ENCODE measurements at places on chromosomes 16 and 17.

GRCh38 chr16:16008666-16009065, 59.2 kb downstream of the ABCC1 start:
- no peak for DNase-seq

- no peak for DNase-seq
Measured at GRCh38 chr17:16464303-16465051, 27.5 kb downstream of the LRRC75A start.

- DNase-seq: no peak
Measured at GRCh38 chr16:5891296-5891695, 793.7 kb upstream of the EEF2KMT start.

GRCh38 chr17:36611345-36612072, 10.1 kb downstream of the MRM1 start:
- no peak for DNase-seq

DNA sequence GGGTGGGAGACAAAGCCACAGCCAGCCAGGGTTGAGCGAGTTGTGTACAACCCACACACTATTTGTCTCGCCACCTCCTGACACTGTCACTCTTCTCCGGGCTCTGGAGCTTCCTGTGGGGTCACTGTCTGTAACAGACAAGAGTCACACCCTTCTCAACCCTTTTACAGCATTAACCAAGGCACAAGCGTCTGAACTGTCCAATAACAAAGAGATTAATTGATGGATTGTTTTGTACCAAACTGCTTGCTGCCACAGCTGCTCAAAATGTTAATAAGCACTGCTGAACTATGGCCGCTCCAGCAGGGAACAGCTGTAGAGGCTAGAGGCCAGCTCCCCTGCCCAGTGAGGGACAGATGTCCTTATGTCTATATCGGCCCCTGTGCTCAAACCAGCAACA, 25.2 kb upstream of the HYDIN start:
- no peak for DNase-seq

DNA sequence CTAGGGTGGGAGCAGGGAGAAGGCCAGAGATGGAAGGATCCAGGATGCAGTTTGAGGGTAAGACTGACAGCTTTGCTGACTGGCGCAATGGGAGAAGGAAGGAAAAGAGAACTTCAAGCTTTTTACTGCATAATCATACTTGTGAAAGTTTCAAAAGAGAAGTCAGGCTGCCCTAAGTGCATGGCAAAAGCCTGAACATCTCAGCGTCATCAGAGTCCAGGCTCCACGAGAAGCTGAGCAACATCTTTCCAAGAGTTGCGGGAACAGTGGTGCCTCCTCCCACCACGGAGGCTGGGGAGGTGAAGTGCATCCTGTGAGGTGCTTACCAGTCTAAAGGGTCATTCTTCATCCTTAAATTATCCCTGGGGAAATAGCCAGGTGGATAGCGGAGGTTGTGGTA, 26.9 kb upstream of the SLC38A8 start:
- DNase-seq: no peak

DNA sequence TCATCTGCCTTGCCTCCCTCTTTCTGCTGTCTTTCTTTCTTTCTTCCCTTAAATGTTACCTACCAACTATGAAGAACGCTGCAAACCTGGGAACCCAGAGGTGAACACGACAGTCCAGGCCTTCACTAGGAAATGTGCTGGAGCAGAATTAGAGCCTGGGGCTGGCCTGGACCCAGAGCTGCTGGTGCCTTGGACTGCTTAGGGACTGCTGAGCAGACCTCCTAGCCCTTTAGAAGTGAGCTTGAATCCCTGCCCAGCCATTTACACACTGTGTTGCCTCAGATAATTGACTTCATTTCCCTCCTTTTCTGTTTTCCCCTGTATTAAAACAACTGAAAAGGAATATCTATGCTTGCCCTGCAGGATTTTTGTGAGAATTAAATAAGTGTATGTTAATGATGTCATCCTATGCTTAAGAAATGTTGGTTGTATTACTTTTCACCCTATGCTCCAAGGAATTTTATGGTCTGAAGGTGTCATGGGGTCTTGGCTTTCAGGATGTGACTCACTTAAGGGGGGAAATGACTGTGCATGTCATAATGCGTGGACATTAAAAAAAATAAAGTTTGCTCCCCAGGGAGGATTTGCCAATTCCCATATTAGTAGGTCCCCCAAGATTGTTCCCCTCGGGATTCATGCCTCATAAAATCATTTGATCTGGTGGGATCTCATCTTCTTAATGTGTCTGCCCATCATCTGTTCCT, 11.5 kb downstream of the CDH13 start:
- no peak for DNase-seq

- DNase-seq: no peak
Measured at GRCh38 chr17:82127315-82127595, 29.2 kb upstream of the FASN start.

GRCh38 chr16:60214311-60214710, 1480.2 kb upstream of the GOT2 start:
- DNase-seq: no peak

DNA sequence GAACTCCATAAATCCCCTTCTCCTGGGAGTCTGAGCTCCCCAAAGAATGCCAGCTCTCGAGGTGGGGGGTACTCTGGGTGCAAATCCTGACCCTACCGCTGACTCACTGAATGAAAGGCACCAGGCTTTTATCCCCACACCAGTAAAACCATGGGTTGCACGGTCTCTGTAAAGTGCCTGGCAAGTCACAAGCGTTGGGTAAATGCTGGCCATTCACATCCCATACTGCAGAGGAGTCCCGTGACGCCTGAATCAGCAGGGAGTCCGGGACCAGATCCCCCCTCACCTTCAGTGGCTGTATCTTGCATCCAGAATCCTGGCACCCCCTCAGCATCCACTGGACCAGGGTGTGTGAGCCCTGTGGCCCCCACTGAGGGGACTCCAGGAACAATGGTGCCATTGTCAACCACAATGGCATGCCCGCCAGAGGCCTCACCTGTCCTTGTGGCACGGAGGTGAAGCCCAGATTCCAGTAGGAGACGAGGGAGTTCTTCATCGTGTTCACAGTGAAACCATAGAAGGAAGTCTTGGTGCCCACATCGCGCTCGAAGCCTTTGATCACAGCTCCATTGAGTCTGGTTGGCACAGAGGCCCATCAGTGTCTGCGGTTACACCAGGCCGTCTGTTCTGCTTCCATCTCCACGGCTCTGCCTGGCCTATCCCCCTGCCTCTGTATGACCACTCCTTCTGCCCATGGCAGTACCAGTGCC, 13.3 kb downstream of the ST6GALNAC2 start:
- DNase-seq: no peak

GRCh38 chr17:74875977-74876593, 3.3 kb upstream of the FDXR start:
- no peak for DNase-seq

GRCh38 chr17:46078675-46079074, 79.6 kb downstream of the STH start:
- DNase-seq: no peak

DNA sequence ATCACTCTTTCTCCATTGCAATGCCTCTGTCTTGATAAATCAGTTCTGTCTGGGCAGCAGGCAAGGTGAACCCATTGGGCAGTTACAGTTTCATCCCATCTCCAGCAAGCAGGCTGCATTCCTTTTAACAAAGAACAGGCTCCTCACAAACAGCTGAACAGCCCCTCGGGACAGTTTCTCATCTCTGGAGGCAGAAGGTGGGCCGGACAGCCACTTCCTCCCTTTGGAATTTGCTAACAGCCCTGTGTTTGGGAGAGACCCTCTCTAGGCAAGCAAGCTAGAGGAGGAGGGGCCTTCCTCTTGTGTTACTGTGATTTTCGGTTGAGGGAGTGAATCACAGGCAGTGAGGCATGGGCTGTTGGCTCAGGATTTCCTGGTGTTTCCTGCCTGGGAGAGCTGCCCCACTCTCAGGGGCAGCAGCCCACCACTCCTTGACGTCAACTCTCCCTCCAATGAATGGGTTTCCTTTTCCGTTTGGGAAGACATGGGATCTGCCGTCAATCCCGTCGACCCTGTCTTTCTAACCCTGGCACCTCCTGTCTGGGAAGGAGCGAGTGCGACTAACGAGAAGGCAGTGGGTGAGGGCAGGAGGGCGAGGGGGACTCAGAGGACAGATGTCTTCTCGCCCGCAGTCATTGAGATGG, 3.7 kb upstream of the PGS1 start:
- DNase-seq: no peak

Measured in activated CD4-positive, alpha-beta T cell treated with anti-CD3 and anti-CD28 coated beads for 1 hour (primary cell).